GM10248 (cell line): ENCODE measurements at places on chromosomes 2 and 18.

DNA sequence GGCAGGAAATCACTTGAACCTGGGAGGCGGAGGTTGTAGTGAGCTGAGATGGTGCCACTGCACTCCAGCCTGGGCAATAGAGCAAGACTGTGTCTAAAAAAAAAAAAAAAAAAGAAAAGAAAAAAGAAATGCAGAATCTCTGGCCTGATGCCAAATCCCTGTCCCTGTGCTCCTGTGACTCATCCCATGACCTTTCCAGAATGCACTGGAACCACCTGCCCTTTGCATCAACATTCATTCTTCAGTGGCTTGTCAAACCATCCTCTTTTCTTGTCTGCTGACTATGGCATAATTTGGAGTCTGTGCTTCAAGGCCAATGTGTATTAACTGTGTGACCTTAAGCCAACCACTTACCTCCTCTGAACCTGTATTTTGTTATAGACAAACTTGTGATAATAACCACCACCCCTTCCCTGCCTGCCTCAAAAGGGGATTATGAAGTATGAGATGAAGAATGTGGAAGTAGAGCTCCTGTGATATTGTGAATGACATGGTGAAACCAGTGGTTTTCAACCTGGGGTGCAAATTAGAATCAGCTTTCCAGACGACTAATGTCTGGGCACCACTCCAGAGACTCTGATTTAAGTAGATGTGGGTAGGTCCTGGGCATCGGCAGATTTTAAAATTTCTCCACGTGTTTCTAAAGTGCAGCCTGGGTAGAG, 189.3 kb downstream of the CLIP4 start:
- no peak for DNase-seq

- no peak for DNase-seq
These were observed 258.9 kb upstream of the TRIB2 start for GRCh38 chr2:12457831-12458230.

- no peak for DNase-seq
These were observed 134.3 kb downstream of the ZNF236 start for GRCh38 chr18:76956648-76957047.

- DNase-seq: no peak
These were observed 100.7 kb downstream of the NUP35 start for GRCh38 chr2:183224948-183225347.

- DNase-seq: no peak
These were observed 36.2 kb downstream of the RPL37A start for GRCh38 chr2:216534809-216535208.

- peak; percentile 70 for DNase-seq
These were observed at the start of gene IGFBP2 for GRCh38 chr2:216632952-216633615. IGFBP2 (plus strand) TSS chr2:216633420; CDS start chr2:216633524, 104 bp downstream.

GRCh38 chr2:144032566-144032965, 487.4 kb downstream of the ZEB2 start:
- DNase-seq: no peak

GRCh38 chr2:43402002-43402401, 175.6 kb upstream of the ZFP36L2 start:
- peak; percentile 62 for DNase-seq

- no peak for DNase-seq
These were observed 3.0 kb downstream of the ADRA2B start for GRCh38 chr2:96113367-96113677.

DNA sequence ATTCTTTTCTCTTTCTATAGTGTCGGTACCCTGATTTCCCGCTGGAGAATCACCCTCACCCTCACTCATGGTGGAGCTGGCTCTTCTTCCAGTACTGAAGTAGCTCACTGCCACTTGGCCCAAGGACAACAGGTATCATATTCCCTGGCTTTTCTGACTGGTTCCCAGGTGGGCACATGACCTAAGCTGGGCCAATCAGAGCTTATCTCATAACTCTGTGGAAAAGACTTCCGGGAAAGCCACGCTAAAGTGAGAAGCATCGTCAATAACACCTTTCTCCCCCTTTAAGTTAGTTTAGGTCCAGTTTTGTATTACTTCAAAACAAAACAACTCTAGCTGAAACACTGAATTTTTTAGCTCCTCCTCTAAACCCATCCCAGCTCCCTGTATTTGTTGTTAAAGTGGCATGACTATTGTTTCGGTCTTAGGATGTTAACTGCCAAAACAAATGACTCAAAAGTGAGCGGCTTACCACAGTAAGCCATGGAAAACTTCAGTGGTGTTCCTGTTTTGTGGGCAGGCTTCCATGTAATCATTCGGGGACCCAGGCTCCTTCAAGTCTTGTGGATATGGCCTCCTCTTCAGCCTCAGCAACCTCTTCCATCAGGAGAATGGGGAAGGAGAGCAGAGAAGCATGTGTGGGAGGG, 137.4 kb upstream of the DLX2 start:
- DNase-seq: no peak

GRCh38 chr18:36977121-36977520, 148.2 kb downstream of the KIAA1328 start:
- DNase-seq: no peak

DNA sequence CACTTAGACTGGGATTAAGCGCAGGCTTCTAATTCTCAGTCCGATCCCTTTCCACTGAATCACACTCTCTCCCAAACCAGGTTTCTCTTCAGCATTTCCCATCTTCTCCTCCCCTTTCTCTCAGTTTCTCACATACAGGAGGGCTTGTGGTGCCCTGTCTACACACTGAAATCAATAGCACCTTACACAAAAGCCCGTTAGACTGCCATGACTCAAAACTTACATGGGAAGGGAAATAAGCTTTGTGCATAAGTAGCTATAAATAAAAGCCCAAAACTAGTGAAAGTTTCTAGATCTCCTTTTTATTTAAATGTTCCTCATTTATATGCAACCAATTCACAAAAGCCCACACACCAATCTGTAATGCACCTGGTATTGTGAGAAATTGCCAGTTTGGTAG, 318.4 kb downstream of the TXNL1 start:
- no peak for DNase-seq

DNA sequence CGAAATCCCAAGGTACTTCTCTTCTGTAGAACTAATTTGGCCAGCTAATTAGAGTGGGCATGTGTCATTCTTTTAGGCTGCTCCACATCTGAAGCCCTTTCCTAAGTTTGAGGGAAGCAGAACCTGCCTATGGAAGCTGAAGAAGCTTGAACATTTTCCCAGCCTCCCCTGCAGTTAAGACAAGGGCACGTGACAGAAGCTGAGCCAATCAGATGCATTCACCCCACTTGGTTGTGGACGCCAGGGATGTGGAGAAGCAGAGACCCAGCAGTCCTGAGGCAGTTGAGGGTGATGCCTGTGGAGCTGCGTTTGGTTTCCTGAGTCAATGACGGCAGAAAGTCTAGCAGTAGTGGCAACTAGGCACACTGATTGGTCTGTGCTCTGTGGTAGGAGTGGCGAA, 26.1 kb upstream of the CERS6 start:
- no peak for DNase-seq

DNA sequence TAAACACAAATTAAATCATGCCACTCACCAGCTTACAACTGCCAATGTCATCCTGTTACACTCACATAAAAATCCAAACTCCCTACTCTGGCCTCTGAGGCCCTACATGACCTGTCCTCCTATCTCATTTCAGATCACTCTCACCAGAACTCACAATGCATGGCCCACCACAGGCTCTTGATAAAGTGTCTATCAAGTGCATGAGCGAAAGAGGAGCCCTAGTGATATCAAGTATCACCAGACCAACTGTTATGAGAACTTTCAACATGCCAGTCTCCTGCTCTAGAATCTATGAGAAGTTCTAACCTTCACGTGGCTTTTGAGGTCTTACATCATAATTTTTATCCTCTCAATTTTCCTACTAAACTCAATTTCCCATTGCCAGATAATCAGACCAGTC, 76.4 kb upstream of the CD226 start:
- DNase-seq: no peak

GRCh38 chr2:104755026-104755878, 98.7 kb upstream of the POU3F3 start:
- no peak for DNase-seq

DNA sequence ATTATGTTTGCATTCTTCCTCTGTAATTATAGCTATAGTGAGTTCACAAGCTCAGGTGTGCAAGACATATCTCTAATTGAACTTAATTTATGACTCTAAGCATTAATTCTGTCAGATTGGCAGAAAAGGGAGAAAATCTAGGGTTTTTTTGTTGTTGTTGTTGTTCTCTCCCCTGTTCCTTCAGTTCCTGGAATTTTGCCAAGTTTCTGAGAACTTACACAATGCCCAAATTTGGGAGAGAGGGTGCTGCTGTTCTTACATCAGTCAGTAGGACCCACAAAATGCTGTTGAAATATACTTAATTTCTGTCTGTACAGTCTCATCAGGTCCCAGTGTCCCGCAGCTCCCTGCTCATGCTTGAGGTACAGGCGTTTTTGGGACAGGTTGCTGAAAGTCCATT, 221.8 kb upstream of the RBMS1 start:
- DNase-seq: no peak

DNA sequence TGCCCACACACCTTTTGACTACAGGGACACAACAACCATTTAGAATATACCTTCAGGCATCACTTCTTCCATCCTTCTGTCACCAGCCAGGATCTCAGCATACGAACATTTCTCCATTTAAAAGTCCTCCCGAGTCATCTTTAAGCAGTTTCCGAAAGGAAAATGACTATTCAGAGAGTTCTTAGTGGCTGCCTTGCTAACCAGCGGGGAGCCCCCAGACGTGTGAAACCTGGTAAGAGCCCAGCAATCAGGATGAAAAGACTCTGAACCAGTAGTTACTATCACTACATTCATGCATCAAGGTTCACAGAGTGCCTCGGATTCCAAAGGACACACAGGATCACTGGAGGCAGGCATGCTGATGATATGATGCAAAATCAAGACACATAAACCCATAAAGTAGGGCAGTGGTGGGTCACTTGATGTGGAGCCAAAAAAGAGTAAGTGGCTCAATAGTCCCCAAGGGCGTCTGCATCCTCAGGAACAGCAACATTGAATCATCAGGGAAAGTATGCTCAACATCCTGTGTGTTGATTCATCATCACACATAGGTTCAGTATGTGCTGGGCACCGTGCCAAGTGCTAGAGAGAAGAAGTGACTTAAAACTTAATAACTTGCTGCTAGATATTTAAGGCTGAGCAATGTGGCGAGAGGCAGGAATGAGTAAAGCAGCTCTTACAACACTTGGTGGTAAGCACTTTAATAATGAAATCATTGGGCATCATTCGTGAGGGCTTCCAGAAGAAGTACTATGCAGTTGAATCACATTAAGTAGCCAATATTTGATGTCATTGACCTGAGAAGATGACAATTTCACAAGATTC, 4.4 kb downstream of the CCL20 start:
- DNase-seq: no peak

GRCh38 chr2:112159454-112159921, 21.3 kb downstream of the FBLN7 start:
- DNase-seq: no peak

GRCh38 chr2:161005170-161005569, 155.1 kb upstream of the TANK start:
- no peak for DNase-seq

GRCh38 chr2:96485350-96485749, 19.8 kb downstream of the NEURL3 start:
- DNase-seq: no peak

DNA sequence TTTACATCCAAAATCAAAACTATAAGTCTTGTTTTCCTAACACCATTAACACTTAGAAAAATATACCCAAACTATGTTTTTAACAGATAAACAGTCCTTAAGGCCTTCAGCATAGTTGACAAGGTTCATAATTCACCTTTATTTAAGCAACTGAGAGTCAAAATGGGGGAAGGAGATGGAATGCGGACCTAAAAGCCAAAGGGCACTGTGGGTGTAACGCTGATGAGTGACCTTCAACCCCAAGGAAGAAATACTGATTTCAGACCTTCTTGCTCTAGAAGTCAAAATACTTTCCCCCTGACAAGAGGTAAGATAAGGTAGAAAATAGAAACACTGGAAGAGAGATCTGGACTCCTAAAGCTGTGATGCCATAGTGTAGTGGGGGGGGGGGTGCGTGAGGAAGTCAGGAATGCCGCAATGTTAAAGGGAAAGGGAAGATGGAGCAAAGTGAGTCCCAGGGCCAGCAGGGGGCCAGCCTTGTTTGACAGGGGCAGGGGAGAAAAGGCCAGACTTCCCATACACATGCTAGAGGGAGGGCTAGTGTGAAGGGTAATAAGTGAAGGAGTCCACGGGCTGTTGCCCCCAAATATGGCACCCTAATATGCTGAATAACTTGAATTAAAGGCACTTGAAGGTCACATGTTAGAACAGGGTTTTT, 31.4 kb downstream of the CCDC93 start:
- DNase-seq: no peak

GRCh38 chr2:238106339-238106697, 6.2 kb downstream of the ESPNL start:
- no peak for DNase-seq
